CD4-positive, alpha-beta T cell treated with Interleukin-4 for 4 hours (primary cell): ENCODE measurements at places on chromosomes 4 and X.

DNA sequence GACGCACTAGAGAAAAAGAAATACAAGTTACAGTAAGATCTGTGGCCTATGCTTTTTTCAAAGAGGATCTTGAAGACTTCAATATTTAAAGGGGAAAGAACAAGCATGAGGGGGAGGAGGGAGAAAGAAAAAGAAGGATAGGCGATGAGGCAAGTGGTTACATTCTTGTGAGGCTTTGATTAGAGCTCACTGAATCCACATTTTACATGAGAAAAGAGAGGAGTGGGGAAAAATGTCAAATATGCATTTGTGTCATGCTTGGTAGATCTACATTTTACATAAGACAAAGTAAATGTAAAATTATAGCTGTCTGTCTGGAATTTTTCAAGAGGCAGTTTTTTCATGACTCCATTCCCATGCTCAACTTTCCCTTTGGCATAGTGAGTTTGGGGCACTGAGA is 965.9 kb downstream of the FSTL5 start:
- no peak for DNase-seq

- DNase-seq: no peak
These were observed 147.8 kb upstream of the BCOR start for GRCh38 chrX:40245488-40246071.

DNA sequence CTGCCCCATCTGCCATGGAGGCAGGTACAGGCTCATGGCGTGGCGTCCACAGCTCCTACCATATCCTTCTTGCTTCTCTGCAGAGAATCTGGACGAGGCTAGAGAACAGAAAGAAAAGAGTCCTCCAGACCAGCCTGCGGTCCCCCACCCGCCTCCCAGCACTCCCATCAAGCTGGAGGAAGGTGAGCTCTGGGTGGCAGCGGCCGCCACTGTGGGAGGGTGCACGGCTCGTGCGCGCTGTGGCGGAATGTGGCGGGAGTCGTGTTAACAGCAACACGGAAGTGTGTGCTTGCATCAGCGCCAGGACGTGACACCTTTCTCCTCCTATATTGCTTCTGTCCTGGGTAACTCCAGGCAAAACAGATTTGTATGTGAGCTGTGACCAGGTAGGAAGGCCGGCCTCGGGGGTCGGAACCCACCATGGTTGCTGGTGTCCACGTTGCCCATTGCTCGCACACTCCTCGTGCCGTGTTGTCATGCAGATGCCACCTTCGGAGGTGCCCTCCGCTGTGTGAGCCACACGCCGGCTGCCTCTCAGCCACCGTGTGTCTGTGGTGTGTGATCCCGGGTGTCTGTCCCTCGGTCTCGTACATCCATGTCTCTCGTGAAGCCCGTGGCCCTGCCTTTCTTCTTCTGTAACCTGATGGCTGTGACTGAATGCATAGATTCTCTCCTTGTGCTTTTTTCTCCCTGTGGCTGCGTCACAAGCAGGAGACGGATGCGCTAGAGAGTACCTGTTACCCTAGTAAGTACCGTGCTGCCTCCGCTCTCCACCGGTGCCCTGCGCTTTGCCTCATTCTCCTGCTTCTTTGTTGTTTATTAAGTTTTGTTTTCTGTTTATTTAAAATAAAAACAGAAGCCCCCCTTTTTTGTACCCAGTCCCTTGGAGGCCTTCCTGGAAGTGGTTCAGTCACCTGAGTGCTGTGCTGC is 37.0 kb downstream of the NOP14 start:
- DNase-seq: no peak

GRCh38 chrX:120468479-120468824 is 644 bp downstream of the LAMP2 start:
- DNase-seq: no peak

DNA sequence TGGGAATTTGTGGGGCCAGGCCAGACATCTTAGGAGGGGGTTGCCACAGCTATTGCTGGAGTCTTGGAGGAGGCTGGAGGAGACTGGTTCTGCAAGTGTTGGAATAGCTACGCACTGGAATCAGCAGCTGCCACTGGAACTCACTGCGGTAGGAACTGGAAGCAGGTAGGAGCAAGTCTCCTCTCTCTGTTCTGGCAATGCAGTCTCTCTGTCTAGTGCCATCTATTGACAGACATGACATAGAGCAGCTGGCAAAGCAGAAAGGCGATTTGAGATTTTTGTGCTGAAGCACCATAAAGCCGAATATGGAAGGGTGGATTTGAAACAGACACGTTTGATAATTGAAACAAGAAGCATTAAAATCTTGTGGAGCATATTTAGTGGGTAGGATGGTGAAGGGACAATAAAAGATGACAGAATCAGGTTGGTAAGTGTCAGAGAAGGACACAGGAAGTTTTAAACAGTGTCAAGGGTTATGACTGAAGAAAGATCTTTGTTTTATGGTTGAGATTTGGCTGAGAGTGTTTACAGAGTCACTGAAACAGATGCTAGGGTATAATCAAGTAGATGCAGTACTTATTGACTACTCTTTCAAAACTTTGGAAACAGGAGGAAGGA is 23.5 kb upstream of the SYNPO2 start:
- DNase-seq: peak; percentile 31

DNA sequence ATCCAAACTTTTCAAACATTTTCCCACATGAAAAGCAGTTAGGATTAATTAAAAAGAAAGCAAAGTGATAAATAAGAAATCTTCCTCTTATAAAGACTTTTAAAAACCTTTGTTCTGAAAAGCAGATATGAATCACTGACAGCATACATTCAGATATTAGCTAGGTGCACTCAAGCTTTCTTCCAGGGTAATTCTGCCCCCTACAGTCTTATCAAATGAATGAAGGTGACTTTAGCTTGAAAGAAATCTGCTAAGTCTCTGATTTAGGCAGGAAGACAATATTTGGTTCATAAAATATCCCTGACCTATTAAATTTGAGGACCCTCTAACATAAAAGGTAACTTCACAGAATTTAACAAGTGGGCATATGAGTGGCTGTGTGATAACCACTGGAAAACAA is 209.1 kb upstream of the FAM47A start:
- DNase-seq: no peak

DNA sequence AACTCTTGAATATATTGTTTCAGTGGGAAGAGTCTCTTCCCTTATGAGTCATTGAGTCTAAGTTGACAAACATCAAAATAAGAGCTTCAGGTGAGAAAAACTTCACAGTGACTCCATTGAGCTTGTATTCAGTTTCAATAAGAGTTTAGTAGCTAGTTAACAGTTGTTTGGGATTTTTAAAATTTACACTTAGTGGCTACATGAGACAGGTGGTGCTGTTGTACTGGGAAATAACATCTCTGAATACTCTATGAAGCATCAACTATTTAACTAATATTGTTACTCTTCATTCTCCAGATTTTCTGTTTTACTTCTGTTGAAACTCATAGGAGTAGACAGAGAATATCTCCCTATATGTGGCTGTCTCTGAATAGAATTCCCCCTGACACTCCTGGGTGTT is 1609.1 kb downstream of the C4orf33 start:
- DNase-seq: no peak

DNA sequence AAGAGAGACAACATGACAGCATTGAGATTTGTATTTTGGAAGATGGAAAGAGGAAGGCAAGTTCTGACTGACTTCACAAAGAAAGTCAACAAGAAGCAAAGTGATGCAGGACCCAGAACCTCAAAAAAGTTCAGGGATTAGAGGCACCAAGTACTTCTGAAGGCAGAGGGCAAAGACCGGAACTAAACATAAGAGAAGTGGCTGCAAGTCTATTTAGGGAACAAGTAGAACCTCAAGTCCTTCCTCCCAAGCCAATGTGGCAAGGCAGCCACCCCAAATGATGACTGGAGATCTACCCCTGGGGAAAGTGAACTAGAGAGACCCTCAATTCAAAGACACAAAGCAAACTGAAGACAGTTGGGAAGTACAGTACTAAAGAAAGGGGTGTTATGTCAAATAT is 46.6 kb downstream of the SLC39A8 start:
- DNase-seq: no peak

DNA sequence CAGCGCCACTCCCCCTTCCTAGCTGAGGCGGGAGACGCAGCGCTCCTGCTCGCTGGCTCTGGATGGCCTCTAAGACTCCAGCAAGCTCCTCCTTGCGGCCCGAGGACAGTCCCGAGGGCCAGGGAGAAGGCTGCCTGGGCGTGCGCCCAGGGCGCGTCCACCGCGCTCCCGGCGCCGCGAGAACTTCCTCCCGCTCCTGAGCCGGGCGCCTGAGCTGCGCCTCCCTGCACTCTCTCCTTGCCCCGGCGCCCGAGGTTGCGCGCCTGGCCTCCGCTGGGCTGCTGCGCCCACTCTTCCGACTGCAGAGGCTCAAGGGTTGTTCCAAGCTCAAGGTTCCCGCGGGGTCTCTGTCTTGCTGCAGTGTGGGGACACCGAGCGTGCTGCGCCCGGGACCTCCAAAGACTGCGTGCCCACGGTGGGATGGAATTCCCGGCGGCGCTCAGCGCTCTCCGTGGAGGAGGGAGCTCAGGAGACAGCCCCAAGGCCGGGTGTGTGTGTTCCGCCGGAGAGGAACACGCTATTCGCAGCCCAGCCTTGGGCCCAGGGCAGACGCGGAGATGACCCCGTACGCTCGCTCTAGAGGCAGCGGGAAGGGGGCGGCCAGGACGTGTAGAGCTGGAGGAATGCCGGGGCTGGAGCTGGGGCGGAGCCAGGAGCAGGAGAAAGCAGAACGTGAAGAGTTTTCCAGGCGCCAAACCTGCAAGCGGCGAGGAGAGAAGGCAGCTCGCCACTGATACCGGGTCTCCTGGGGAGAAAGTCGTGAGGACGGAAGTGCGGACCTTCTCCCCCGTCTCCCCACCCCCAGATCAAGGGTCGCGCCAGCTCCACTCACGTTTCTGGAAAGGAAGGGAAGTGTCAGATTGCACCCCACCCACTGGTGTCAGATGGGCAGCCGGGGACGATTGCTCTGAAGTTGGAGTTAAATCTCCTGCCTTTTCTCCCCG is at the start of gene ARHGAP6:
ARHGAP6 (minus strand) TSS at position 753 of the 944 bp plus-strand sequence. CDS start 1,092 bp downstream, outside the sequence.
- DNase-seq: no peak

DNA sequence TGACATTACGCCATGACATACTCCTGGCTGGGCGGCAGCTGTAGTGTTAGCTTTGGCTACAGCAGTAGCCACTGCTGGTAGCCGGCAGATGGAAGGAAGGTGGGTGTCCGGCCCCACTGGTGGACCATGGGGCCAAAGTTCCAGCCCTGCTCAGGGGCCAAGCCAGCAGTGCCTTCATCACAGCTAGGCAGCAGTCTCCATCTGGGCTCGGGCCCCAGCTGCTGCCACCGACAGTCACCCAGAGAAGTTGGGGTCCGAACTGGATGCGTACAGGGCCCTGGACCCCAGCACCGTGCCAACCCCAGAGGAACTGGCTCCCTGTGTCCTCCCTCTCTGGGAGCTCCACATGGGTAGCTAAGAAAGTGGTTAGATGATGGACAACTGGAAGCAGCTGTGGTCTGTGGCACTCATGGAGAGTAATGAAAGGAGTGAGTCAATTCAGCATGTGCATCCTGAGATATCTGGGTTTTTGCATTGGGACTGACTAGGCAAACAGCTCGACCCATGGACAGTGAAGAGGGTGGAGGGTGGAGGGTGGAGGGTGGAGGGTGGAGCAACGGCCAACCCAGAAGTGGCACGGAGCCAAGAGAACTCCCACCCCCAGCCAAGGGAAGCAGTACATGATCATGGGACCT is 366.6 kb upstream of the GRIA3 start:
- DNase-seq: no peak

GRCh38 chrX:131729295-131729694 is 185.4 kb downstream of the OR13H1 start:
- no peak for DNase-seq

- no peak for DNase-seq
These were observed 103.5 kb downstream of the GPR143 start for GRCh38 chrX:9662148-9662547.

DNA sequence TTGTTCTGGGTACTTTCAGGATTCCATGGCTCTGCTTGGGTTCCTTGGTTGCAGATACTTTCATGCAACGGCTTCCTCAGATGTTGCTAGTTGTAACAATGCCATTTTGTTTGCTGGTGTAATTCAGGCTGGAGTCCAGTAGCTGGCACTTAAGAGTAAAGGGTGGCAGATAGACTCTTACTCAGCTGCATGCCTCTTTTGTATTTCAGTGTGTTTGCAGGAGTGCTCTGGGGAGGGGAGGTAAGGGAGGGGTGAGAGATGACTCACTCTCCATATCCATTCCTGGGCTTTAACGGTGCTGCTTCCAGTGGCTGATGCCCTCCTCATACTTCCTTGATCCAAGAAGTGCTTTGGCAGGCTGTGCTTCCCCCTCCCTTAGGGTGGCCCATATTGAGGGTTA is 155.2 kb downstream of the ZNF330 start:
- no peak for DNase-seq

GRCh38 chr4:69196209-69196965 is 18.2 kb downstream of the UGT2B11 start:
- no peak for DNase-seq

DNA sequence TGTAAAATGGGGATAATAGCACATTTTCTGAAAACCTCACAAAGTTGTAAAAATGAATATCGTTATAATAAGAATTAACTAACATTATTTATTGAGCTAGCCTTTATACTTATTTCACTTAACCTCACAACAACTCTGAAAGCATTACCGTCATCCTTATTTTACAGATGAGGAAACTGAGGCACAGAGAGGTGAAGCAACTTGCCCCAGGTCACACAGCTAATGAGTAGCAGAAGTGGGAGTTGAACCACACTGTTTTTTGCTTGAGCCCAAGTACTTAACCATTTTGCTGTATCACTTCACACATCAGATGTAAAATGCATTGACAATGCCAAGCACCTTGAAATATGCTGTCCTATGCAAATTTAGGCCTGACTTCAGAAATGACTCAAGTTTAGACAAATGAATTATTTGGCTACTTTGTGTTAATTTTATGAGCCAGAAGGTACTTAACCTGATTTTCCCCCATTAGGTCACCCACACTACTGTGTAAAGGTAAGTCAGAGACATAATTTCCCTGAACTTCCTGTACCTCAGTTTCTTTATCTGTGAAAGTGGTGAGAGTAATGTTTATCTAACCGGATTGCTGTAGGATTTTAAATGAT is 23.1 kb downstream of the CD40LG start:
- no peak for DNase-seq

GRCh38 chr4:42671431-42672194 is 14.7 kb upstream of the ATP8A1 start:
- DNase-seq: peak; percentile 70

DNA sequence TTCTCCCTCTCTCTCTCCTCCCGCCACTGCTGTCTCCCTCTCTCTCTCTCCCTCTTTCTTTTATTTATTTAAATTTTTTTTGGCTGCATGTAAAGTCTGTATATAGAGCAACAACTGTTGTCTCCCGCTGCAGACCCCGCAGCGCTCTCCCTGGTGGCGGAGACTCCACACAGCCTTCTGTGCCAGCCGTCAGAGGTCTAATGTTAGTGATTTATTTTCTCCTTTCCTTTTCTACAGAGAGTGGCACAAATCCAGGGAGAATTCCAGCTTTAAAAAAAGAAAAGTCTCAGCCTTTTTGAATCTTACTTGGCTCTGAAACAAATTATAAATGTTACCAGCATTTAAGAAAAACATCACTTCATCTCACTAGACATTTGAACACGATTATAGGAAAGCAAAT is 106.2 kb downstream of the FAM9B start:
- no peak for DNase-seq

- DNase-seq: no peak
These were observed 1.2 kb downstream of the NEK1 start for GRCh38 chr4:169611157-169611556.
